ENCODE measurements at places on chromosomes 5 and 9. TPM values are rescaled to one million over a fixed set of nuclear protein-coding genes. Genes with fewer than 3 reads are reported as not detected.

GRCh38 chr9:129864991-129865647, 29.9 kb downstream of the USP20 start:
- DNase-seq, result no peak

DNA sequence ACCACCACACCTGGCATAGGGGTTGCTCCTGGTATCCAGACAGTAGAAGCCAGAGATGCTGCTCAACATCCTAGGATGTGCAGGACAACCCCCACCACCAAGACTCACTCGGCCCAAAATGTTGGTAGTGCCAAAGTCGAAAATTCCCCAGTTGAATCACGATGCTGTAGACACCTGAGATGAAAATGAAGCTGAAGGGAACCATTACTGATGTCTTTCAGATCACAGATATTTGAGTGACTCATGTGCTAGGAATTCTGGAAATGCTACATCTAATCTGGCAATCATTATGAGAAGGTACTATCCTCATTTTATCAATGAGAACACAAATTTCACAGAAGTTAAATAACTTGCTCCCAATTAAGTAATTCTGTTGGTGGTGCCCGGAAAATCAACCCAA, 21.0 kb upstream of the UBE2QL1 start:
- DNase-seq, result no peak

GRCh38 chr5:42767491-42768105, 11.0 kb downstream of the CCDC152 start:
- no peak for DNase-seq

DNA sequence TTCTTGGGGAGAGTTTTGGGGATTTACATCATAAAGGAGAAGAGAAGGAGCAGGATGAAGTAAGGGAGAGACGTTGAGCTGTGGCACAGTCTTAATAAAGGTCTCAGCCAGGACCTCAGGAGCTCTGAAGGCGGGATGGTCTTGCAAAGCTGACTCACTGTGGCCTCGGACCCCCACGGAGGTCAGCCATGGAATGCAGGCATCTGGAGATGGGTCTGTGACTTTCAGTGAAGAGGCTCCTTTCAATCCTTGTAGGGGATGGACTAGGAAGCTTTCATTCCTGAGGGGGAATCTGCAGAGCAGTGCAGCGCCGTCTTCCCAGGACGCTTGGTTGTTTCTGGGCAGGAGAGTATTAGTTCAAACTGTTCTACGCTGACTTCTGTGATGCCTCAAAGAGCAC, 65.7 kb upstream of the BASP1 start:
- DNase-seq, result no peak

- no peak for DNase-seq
Measured at GRCh38 chr5:160621526-160621925, 199.9 kb downstream of the PTTG1 start.

- no peak for DNase-seq
Measured at GRCh38 chr5:148922606-148923005, 96.2 kb downstream of the ADRB2 start.

DNA sequence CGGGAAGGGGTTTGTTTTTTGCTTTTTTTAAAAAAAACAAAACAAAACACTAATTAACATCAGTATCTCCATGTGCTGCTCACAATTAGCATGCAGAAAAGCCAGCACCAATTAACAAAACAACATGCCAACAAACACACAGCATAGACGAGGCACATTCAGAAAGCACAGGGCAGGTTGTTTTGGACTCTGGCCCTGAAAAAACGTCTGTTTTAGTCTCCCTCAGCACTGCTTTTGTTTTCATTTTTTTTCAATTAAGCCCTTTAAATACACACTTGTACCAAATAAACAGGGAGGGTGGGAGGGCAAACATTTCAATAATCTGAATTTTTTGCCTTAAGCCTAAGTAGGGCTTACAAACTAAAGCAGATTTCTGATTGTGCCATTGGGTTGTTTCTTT, 309.6 kb downstream of the DTWD2 start:
- DNase-seq, result no peak

- no peak for DNase-seq
Measured at GRCh38 chr9:69153707-69154521, 20.2 kb upstream of the TJP2 start.

GRCh38 chr9:71353720-71354119, 232.3 kb upstream of the TRPM3 start:
- DNase-seq, result no peak

GRCh38 chr5:166441-167372, 24.6 kb upstream of the LRRC14B start:
- DNase-seq, result no peak

DNA sequence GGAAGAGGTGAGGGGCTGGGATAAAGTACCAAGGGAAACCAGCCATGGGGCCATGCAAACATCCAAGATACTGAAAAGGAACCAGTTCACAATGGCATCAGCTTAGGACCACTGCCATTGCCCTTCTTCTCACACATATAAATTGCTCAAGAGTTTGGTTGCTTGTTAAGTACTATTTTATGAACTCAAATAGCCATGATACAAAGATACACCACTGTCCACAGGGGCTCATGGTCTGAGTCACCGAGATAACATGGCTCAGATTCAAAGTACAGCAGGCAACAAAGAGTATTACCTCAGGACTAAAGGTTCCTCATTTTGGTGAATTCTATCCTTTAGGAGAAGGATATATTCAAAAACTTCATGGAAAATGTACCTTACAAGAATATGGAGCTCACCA, 55.6 kb downstream of the FANCC start:
- DNase-seq, result no peak

DNA sequence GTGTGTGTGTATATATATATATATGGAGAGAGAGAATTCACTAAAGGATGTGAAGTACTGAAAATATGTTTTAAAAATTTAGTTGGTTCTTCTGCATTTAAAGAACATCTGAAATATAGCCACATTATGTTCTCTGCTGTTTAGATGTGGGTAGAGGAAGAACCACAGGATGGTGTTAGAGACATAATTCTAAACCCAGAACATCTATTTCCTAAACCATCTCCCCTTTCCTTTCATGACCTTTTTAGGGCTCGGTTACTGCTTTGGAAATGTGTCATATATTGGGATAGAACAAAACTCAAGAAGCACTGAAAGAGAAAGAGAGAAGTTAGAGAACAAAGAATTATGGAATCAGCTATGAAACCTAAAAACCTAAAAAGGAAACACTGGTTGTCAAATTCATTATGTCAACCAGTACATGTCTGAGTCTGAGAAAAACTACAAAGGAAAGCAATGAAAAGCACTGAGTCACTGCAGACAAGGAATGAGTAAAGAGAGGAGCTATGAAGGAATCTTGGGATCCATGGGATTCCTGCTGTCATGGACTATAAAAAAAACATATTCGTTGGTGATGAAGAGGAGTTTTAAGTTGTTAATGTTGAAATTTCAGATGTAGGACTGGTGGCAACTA, 28.4 kb downstream of the SLC12A2 start:
- DNase-seq, result no peak

- no peak for DNase-seq
Measured at GRCh38 chr5:179431221-179431824, 86.1 kb upstream of the ADAMTS2 start.

GRCh38 chr9:33472171-33472880, 1.4 kb downstream of the NOL6 start:
- no peak for DNase-seq

GRCh38 chr5:60490597-60491166, 209.3 kb downstream of the DEPDC1B start:
- DNase-seq, result no peak

DNA sequence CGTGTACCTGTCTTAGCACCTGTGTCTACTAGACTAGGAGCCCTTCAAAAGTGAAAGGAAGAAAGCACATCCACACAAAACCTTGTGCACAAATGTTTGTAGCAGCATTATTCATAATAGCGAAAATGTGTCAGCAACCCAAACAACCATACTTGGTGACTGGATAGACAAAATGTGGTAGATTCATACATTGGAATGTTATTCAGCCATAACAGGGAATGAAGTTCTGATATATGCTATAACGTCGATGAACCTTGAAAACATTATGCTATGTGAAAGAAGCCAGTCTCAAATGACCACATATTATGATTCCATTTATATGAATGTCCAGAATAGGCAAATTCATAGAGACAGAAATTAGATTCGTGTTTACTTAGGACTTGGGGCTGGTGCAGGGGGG, 57.8 kb upstream of the LARP1 start:
- DNase-seq, result no peak

Gene SPATA31E1
- not detected for total RNA-seq

Gene SV2C
- 2.1 TPM for total RNA-seq

Gene SPINK6
- total RNA-seq, result not detected

Gene MLANA
- total RNA-seq, result not detected

Gene DNAH5
- 0.48 TPM for total RNA-seq

All from urinary bladder (tissue), 4 donors.